Right renal pelvis (tissue), 4 donors: ENCODE measurements at places on chromosomes 1 and 21.

GRCh38 chr1:58104960-58105359, 441.6 kb downstream of the OMA1 start:
- DNase-seq = no peak

GRCh38 chr1:221712776-221713431, 29.0 kb downstream of the DUSP10 start:
- DNase-seq = no peak

- DNase-seq = no peak
Observed at GRCh38 chr1:45325851-45326506, 716 bp upstream of the HPDL start.

- no peak for DNase-seq
Observed at GRCh38 chr1:2556277-2556677, at the start of gene TNFRSF14. Gene TNFRSF14 (plus strand): TSS chr1:2556371. CDS start chr1:2556665, 294 bp downstream.

DNA sequence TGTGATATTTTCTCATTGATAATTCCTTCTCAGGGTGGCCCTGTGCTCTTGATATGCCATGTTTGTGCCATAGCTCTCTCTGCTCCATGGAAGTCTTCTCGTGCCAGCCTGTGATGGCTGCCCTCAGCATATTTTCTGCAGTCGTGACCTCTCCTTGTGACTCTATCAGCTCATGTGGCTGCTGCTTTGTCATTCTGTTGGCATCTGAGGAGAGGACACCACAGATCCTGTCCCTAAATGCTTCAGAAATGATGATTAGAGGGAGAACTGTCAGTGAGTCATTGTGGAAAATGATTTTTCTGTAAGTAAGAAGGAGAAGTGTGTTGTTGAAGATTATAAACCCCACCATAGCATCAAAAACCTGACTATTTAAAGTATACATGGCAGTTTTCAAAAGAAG, 286.0 kb downstream of the ADGRL2 start:
- no peak for DNase-seq

- DNase-seq = no peak
Observed at GRCh38 chr1:42311897-42312296, 23.1 kb downstream of the FOXJ3 start.

GRCh38 chr1:116759636-116760035, 5.4 kb downstream of the CD2 start:
- no peak for DNase-seq

DNA sequence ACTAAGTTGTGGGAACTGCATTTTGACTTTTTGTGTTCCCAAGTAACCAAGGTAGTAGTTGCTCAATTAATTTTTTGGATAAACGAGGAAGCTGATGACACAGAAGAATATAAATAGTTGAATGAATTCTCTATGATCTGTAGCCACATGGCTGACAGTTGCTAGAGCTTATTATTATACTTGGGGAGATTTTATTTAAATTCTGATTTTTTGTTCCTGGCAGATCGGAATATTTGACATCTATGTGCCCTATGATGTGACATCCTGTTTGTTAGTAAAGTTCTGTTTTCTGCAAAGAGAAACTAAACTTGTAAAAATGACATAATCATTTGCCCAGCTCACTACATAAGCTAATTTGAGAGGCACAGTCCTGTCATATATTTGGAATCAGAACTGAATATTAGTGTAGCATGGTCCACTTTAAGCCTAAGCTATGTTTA, 9.7 kb upstream of the LYST start:
- no peak for DNase-seq

- DNase-seq = no peak
Observed at GRCh38 chr1:79976287-79976686, 969.8 kb upstream of the ADGRL4 start.

GRCh38 chr1:39387452-39387851, 104.0 kb upstream of the BMP8A start:
- no peak for DNase-seq

DNA sequence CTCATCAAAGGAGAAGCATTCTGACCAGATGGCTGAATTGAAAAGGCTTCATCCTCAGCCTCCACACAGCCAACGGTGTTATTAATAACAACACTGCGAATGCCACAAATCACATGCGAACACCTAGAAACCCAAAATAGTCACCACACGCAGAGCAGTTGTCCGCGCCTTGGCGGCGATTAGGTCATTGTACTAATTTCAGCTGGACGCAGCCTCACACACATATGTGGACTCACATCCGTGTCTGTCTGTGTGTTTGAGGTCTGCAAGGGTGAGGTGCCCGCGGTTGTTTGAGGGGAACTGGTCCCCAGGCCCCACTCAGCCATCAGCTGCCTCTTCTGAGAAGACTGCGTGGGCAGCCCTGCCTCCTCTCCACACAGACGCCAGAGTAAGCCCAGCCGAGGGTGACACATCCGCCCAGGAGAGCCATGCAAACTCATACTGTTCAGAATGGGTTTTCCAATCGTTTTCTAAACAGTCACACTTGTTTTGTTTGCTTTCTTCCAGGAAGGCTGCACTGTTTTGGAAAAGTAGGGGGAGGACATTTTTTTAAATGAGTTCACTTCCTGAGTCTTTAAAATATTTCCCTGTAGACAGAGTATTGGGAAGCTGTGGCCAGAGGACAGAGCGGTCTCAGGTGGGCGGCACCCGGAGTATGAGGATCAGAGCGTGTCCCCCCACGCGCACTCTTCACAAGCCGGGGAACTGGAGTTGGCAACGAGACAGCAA, 53.4 kb downstream of the TOMM20 start:
- DNase-seq = no peak

DNA sequence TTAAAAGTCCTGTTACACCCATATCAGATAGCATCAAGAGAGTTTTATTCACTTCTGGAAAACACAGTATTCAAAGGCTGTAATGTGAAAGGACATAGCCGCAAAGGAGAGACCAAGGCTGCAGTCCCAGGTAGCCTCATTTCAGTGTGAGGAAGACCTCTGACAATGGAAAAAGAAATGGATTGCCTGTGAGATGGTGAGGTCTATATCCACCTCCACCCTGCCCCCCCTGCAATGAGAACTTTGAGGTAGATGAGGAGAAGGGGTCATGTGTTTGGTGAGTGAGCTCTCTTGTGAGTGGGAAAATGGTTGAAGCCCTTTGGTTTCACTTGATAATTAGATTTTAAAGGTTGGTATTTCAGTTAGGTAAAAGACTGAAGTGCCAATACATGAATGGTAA, 3.5 kb downstream of the MRPS6 start:
- no peak for DNase-seq

GRCh38 chr21:35467566-35467965, 418.5 kb upstream of the RUNX1 start:
- DNase-seq = no peak

DNA sequence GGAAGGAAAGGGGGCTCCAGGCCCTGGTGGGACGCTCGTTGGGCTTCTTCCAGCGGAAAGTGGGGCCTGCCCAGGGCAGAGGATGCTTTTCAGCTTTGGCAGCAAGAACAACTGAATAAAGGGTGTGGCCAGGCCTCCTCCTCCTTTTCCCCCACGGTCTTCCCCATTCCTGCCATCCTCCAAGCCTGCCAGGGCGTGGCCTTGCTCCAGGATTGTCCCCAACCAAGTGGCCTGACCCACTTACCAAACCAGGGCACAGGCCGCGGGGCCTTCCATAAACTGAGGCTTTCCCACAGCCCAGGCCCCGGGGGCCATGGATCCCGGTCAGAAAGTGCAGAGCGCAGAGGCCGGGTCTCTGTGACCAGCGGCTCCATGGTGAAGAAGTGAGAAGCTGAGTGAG, 33.6 kb downstream of the CASZ1 start:
- DNase-seq = no peak

DNA sequence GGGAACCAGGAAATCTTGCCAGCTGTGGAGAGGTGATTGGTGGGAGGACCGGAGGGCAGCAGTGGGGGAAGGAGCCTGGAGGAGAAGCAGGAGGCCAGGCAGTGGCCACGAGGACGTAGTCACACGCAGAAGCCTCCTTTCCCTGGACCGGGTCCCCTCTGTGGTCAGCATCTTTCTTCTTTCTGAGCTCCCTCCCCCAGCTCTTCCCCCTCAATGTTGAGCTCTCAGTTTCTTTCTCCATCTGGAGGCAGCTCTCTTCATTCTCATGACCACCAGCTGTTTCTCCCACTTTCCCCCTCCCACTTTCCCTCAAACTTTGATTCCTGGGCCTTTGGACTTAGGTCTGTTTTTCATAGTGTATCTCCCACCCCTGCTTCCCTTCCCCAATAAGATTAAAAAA, 18.3 kb downstream of the KIRREL1 start:
- DNase-seq = no peak

DNA sequence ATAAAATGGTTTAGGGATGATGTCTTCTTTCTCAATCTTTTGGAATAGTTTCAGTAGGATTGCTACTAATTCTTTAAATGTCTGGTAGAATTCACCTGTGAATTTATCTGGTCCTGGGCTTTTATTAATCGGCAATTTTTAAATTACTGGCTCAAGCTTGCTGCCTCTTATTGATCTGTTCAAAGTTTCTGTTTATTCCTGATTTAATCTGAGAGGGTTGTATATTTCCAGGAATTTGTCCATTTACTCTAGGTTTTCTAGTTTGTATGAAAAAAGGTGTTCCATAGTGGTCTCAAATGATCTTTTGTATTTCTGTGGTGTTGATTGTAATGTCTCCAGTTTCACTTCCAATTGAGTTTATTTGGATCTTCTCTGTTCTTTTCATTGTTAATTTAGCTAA, 617.8 kb downstream of the LTN1 start:
- DNase-seq = no peak

DNA sequence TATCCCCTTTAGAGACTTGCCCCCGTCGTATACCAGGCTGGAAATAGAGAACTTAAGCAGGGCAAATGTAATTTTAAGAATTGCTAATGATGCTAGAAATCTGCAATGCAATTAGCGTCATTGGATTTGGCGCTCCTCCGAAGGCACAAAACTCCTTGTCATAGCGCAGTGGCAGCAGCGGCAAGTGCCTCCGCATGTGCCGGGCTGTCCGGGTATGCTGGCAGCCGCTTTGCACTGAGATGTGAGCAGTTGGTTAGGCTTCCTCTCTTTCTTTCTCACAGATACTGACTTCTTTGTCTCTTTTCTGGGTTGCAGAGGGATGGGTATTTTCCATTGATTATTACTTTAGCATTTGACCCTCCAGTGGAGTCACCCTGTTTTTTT, 193.4 kb upstream of the LMO4 start:
- no peak for DNase-seq

GRCh38 chr1:67749844-67750690, 65.1 kb downstream of the GADD45A start:
- DNase-seq = no peak

DNA sequence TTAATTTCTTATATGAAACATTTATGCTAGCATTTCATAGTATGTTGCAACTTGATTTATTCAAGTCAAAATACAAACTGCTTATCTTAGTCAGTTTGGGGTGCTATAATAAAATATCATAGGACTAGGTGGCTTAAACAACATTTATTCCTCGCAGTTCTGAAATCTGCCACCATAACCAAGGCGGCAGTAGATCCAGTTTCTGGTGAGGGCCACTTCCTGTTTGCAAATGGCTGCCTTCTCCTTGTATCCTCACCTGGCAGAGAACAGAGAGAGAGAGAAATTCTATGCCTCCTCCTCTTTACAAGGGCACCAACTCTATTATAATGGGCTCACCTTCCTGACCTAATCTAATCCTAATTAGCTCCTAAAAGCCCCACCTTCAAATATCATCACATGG, 76.1 kb upstream of the RGS2 start:
- DNase-seq = no peak

- DNase-seq = no peak
Observed at GRCh38 chr1:27646676-27647075, 11.7 kb upstream of the FGR start.

- no peak for DNase-seq
Observed at GRCh38 chr1:151146072-151146411, 389 bp downstream of the SEMA6C start.

- no peak for DNase-seq
Observed at GRCh38 chr21:37987668-37988067, 71.4 kb upstream of the KCNJ6 start.

DNA sequence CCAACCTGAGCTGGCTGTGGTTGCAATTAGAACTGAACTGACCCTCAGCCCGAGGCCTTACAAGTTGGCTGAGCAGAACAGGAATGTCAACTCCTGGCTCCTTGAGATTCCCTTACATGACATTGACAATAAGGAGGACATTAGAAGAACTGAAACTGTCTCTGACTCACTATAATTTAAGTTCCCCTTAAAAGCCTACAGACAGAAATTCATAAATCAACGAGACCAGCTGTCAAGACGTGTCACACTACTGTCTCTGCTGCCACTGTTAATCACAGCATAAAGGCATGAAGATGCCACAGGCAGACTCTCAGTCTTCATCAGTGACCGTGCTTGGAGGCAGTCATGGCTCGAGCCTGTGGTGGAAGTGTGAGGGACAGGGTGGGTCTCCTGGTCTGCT, 168.8 kb downstream of the GABPA start:
- no peak for DNase-seq

DNA sequence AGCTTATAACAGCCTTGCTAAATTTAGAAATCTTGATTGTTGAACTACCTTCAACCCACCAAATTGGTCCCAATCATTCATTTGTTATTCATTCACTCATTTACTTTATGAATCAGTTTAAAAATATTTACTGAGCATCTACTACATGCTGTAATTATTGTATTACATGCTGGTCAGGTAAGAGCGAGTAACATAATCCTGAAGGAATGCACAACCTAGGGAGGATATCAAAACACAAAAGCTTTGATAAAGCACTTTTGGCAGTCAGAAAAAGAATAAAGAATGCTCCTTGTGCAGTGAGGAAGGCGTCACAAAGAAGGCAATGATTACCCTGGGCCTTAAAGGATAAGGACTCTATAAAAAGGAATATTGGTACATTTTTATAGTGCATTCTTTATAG, 518.9 kb upstream of the NR5A2 start:
- no peak for DNase-seq

DNA sequence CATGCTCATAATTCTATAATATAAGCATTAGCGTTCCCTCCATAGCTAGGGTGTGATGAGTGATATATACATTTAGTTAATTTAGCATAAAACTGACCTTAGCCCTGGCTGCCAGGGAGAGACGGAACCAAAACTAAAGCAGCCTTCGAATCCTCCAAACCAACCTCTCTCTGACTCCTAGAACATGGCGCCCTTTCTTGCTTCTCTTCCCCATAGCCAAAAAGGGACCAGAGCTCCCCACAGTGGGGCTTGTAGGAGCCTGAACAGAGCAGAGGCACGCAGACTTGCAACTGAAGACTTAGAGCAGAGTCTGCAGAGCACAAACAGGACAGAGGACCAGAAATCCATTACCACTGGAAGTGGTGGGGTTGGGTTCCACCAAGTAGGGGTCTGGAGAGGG, 17.7 kb downstream of the IRF2BP2 start:
- no peak for DNase-seq

DNA sequence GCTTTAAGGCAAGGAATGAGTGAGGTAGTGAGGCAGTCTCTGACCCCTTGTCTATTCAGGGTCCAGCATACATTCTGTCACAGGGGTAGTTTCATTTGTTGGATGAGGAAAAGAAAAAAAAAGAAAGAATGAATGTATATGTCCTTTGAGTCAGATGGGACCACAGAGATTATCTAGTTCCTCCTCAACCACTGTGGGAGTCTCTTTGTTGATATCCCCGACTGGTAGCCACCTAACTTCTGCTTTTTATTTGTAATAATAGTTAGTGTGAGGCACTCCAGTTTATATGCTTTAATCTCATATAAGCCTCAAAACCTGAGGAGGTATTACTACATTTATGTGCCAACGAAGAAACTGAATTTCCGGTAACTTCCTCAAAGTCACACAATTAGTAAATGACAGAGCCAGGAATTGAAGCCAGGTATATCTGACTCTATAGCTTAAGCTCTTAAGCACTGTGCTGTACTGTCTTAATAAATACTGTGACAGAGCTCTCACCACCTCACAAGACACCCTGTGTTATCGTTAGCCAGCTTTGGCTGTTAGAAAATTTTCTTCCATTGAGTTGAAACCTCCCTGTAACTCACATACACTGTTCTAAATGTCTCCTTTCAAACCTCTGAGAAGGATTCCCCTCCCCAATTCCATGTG, 82.2 kb downstream of the MDM4 start:
- no peak for DNase-seq
